ENCODE measurements at places on chromosomes 1 and 21. TPM values are rescaled to one million over a fixed set of nuclear protein-coding genes. Genes with fewer than 3 reads are reported as not detected.

- no peak for DNase-seq
These were observed 102.8 kb upstream of the ARTN start for GRCh38 chr1:43830802-43831201.

DNA sequence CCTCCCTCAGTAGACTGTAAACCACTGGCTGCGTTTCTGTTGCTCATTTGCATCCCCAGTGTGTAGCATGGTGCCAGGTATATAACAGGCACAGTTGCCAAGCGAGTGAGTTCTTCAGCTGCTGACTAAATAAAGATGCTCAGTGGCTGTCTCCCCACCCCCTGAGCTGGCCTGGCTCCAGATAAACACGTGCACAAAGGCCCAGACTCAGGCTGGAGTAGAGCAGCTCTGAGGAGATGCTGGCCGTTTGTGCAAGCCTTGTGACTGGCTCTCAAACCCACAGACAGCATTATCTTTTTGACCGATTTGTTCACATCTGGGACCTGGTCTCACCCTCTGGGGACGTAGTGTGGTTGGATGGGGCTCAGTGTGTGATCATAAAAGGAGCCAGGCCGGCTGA, 7.1 kb downstream of the CHRNB2 start:
- DNase-seq = no peak

- DNase-seq = no peak
These were observed 23.6 kb downstream of the KIAA0319L start for GRCh38 chr1:35533586-35533985.

GRCh38 chr1:165637427-165637826, 6.4 kb downstream of the MGST3 start:
- DNase-seq = no peak

GRCh38 chr1:198564716-198565115, 24.2 kb upstream of the ATP6V1G3 start:
- no peak for DNase-seq

DNA sequence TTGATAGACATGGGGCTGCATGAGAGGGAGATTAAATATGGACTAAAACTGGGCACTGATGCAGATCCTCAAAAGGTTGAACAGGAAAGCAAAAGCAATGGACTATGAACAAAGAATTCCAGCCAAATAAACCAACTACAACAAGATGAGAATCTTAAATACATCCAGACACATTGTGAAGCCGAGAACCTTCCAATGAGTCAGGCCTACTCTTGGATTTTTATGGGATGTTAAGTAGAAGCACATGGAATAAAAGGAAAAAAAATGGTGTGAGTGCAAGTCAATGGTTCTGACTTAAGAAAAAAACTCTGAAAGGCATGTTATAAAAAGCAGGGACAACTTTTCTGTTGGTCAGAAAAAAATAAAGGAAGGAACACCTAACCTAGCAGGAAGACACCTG, 227.2 kb downstream of the DPYD start:
- no peak for DNase-seq

DNA sequence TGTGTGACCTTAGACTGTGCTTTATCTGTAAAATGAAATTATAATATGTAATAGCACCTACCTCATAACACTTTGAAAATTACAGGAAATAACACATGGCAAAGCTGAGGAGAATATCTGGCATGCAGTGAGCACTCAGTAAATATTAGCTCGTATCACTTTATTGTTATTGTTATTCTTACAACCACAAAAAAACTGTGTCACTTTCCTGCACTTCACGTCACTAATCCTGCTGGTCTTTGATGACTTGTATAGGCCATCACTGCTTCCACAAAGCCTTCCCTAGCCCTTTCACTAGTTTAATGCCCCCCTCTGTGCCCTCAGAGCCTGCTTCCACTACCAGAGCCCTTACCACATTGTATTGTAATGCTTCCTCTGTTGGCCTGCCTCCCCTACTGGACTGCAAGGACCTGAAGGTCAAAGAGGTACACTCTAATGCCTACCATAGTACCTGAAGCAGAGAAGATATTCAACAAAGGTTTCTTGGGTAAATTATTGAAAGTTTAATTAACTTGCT, 231.6 kb downstream of the NFIA start:
- no peak for DNase-seq

The NPPA gene
- total RNA-seq = not detected

DNA sequence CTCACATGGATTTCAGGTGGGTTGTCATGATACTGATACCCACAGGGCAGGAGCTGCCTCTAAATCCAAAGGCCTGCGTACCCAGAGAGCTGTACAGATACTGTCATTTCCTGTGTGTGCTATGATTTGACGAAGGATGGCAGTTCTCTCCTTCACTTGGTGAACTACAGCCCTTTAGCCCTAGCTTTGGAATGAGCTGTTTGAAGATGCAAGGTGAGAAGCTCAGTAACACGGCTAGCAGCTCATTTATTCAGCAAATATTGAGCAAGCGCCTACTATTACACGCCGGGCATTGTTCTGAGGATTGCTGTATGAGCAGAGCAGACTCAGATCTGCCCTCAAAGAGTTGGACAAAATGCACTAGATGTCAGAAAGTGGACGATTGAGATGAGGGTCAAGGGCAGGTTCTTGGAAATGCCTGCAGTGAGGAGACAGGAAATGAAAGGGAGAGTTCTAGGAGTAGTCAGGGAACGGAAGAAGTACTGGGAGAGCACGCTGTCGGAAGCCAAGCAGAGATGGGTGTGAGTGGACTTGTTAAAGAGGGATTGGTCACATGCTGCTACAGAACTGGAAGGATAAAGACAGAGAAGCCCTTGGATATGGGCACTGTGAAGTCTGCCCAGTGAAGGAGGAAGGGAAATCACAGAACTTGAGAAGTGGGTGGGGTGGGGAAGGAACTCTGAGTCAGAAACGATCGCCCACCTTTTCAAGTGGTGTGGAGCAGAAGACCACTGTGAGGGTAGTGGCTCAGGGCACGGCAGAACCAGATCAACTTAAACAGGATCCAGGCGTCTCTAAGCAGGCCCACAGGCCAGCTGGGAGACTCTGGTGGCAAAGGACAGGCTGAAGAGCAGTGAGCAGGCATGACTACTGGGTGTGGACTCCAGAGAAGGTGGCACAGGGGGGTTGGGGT, 7.1 kb downstream of the PTGFRN start:
- DNase-seq = no peak

The TESK2 gene
- total RNA-seq = 16.9 TPM

The LUZP1 gene
- 14.2 TPM for total RNA-seq

The CNTN2 gene
- 7.7 TPM for total RNA-seq

DNA sequence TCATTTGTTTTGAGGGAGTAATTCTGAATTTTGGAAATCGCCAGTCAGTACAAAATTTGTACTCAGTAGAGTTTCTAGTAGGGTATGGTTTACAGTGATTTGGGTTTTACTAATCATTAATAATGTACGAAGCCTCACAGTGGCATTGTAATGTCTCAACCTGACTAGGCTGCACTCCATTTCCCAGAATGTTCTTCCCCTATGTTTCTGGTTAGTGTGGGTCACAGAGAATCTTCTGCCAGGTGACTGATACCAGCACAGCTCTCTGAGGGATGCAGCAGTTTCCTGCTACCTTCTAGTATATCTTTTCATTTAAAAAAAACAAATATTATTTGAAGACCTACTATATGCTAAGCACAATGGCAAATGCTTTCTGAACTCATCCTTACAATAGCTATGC, 112.9 kb downstream of the PTPN14 start:
- DNase-seq = no peak

DNA sequence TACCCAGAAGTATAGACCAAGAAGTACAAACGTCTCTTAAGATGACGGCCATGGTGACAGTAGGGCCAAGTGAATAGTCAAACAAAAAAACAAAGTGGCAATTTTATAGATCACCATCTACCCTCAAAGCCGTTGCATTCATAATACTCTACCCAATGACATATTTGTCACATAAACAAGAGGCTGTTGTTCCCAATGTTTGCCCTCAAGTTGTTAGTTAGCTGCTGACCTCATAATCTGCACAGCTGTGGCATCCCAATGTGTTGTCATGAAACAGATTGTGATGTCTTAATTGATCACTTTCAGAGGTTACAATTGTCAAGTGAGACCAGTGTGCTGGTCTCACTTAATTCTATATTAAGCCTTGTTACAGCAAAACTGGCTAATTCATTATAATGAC, 333.8 kb downstream of the ST6GALNAC3 start:
- no peak for DNase-seq

- DNase-seq = no peak
These were observed 31.3 kb upstream of the SLC30A10 start for GRCh38 chr1:219959540-219960203.

The FABP3 gene
- 6.0 TPM for total RNA-seq

The CELSR2 gene
- 109 TPM for total RNA-seq

Data from lower leg skin (tissue), 4 donors.